ENCODE measurements at places on chromosomes 7 and 10.

- peak; percentile 27 for DNase-seq
These were observed 172.2 kb downstream of the SH2D4B start for GRCh38 chr10:80709866-80710265.

DNA sequence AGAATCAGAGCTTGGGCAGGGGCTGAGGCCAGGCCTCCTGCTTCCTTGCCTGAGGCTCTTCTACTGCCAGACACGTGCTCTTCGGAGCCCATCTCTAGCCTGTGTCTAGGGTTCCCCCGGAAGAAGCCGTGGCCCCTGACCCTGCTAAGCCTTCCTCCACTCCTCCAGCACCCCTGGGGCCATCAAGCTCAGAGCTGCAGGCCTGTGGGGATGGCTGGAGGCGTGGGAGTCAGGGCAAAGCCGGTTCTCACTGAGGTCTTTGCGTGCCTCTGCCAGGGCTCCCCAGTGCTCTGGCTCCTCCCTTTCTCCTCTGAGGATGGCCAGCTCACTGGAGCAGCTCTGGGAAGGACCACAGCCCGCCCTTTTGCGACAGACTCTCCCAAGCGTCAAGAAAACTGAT, 34.4 kb downstream of the GHRHR start:
- no peak for DNase-seq

- peak; percentile 83 for DNase-seq
These were observed 17.0 kb upstream of the NODAL start for GRCh38 chr10:70458329-70459060.

DNA sequence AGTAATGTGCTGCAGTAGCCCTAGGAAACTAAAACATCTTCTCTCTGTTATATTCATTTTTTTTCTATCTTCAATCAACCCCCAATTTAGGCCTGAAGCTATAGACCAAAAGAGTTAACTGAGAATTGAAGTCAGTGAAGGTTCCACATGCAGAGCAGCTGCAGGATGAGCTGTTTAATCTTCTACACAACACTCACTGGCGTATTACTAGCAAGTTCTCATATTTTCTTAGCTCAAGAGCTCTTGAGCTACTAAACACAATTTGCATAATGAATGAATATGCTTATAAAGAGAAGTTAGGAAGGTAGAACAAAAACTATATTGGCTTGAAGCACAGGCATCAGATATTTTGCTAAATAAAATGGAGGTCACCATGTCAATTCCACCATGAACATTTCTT, 41.2 kb upstream of the GPR22 start:
- DNase-seq, result no peak

- no peak for DNase-seq
These were observed 14.5 kb upstream of the PYROXD2 start for GRCh38 chr10:98429320-98430072.

GRCh38 chr7:158885624-158886023, 29.3 kb downstream of the DYNC2I1 start:
- DNase-seq, result no peak

- DNase-seq, result peak; percentile 93
These were observed 117.3 kb downstream of the SVIL start for GRCh38 chr10:29517352-29517923.

- no peak for DNase-seq
These were observed 56.6 kb downstream of the PAPSS2 start for GRCh38 chr10:87716348-87716670.

- DNase-seq, result peak; percentile 80
These were observed at the start of gene OGDHL for GRCh38 chr10:49761789-49762565. Gene OGDHL, minus strand, starts transcription at chr10:49762323. Its CDS starts 3,731 bp downstream, at chr10:49758592.

- no peak for DNase-seq
These were observed 55.4 kb downstream of the EEPD1 start for GRCh38 chr7:36208426-36208825.

DNA sequence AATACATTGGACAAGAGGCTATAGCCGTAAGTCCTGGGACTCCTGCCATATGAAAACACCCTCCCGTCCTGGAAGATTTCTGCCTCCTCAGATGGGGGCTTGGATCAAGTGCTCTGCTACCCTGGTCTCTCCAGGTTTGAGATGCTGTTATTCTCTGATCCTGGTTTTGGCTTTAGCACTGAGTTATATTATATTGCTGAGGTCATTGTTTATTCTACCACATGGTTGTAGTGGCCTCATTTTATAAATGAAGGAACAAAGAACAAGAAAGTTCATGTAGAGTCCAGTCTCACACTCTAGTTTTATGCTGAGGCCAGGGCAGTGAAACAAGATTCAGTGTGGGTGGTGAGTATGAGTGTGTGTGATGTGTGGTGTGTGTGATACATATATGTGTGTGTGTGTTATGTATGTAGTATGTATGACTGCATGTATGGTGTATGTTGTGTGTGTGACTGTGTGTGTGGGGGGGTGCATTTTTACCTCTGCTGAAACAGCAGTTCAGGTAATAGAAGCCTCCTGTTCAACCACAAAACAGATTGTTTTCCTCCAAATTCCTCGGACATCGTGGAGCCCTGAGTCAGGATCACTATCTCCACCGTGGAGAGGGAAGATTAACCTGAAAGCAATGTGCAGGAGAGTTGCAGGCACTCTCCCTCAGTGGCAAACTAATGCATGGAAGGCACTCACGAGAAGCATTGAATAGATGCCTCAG, 80.7 kb downstream of the C7orf25 start:
- DNase-seq, result peak; percentile 3

DNA sequence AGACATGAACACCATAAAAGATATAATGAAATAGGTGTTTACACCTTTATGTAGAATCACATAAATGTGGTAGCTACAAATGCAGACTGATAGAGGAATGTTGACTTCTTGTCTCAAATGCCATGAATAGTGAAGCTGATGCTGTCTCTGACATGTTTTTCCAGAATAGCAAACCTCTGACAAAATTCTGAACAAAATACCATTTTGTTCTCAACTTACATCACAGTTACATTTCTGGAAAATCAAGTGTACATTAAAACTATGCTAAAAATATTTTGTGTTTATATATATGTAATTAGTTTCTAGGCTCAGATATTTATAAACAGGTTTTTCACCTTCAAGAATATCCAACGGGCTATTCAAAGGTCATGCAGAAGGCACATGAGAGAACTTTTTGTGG, 16.8 kb upstream of the PTPN12 start:
- DNase-seq, result no peak

GRCh38 chr10:74677951-74678350, 148.4 kb upstream of the KAT6B start:
- no peak for DNase-seq

DNA sequence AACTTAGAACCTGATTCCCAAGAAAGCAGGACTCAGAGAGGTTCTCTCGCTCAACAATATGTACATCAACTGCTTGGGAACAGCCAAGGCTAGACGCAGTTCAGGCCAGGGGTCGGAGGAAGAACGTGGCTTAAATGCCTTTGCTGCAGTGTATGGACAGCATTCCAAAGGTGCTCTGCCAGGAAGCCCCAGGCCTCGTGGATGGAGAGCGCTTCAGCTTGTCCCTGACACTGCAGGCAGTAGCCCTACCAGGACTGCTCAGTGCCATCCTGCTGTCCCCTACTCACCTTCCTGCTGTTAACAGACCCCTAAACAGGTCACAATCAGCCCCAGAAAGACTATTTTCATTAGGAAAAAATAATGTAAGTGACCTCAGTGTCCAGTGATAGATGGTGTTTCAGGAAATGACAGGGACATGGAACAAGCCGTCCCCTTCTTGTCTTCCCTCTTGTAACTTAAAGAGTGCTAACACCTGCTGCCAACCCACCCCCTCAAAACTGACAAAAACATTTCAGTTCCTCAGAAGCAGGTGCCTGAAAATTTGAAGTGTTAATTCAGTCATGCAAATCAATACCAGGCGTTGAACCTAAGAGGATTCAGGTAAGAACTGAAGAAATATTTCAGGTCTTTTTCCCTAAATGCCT, 16.5 kb downstream of the CREB3L2 start:
- DNase-seq, result no peak

DNA sequence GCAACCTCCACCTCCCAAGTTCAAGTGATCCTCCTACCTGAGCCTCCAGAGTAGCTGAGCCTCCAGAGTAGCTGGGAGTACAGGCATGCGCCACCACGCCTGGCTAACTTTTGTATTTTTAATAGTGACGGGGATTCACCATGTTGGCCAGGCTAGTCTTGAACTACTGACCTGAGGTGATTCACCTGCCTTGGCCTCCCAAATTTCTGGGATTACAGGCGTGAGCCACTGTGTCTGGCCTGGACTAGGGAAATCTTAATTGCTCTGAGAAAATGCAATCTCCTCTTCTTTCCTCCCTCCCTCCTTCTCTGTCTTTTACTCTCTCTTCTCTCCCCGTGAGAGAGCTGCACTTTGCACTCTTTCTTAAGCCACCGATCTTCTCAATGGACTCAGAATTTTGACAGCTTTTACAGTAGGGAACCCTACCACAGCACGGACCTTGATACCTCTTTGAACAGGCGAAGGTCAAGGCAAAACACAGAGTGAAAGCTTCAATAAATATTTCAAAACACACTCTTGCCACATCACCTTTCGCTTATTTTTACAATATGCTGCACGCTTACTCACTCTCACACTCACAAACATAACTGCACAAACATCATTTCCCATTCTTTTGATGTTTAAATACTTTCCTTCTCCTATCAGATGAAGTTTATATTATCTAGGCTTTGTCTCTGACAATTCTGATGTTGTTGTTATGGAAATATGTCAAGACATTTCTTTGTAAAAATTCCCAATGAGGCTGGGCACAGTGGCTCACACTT, 173.4 kb upstream of the NRP1 start:
- no peak for DNase-seq

DNA sequence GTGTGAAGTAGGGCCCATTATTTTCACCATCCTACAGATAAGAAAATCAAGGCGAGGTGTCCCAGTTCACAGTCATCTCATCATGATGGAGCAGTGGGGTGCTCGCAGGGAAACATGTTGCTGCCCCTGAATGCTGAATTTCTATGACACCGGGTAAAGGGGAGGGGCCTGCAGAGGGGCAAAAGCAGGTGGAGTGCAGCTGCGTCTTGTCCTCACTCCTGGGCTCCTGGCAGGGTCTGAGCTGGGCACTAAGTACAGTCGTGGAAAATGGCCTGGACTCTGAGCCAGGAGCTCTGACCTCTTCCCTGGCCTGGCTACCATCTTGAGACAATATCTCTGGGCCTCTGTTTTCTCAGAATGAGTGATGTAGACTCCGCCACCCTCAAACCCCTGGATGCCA, 253.1 kb upstream of the PITRM1 start:
- DNase-seq, result no peak

GRCh38 chr10:126013489-126014281, 117.3 kb downstream of the FANK1 start:
- peak; percentile 37 for DNase-seq

DNA sequence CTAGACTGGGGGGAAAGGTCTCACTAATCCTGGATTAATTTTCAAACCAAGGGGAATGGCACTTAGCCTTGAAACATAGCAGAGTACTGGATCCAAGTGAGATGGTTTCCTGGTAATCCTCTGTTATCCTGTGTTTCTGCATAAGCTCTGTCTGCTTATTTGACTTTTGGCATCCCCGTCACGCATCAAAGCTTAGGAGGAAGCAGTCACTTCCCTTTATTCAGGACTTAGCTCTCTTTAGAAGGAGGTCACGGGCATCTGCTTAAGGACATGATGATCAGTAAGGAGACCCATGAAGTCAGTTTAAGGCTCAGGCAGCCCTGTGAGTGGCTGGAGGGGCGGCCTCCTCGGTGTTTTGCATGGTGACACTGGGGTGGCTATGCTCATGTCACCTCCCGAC, 30.0 kb downstream of the TSPAN15 start:
- DNase-seq, result no peak

DNA sequence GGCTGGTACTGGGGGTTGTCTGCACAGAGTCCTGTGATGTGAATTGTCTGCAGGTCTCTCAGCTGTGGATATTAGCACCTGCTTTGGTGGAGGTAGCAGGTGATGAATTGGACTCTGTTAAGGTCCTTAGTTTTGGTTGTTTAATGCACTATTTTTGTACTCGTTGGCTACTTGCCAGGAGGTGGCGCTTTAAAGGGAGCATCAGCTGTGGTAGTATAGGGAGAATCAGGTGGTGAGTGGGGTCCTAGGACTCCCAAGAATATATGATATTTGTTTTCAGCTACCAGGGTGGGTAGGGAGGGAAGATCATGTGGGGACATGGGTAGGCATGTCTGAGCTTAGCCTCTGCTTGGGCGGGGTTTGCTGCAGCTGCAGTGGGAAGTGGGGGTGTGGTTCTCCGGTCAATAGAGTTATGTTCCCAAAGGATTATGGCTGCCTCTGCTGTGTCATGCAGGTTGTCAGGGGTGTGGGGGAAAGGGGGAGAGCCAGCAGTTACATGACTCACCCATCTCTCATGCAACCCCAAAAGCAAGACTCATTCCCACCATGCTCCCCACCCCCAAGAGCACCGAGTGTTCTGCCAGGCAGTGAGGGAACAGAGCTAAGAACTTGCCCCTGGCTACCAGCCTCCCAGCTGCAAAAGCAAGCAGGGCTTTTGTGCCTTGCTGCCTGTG, 53.7 kb upstream of the ZNF273 start:
- DNase-seq, result peak; percentile 9

- no peak for DNase-seq
These were observed 120.1 kb upstream of the AGK start for GRCh38 chr7:141431140-141431479.

- no peak for DNase-seq
These were observed 545.7 kb downstream of the GATA3 start for GRCh38 chr10:8600192-8600591.

- DNase-seq, result no peak
These were observed 116.2 kb upstream of the AFAP1L2 start for GRCh38 chr10:114520453-114520852.
